ENCODE measurements at places on chromosomes 2 and 18. TPM values are rescaled to one million over a fixed set of nuclear protein-coding genes. Genes with fewer than 3 reads are reported as not detected.

RIT2 gene
- total RNA-seq = 5.1 TPM

RAX gene
- total RNA-seq = not detected

AMMECR1L gene
- 11.8 TPM for total RNA-seq

CLEC4F gene
- total RNA-seq = not detected

ATL2 gene
- total RNA-seq = 68.0 TPM

DNA sequence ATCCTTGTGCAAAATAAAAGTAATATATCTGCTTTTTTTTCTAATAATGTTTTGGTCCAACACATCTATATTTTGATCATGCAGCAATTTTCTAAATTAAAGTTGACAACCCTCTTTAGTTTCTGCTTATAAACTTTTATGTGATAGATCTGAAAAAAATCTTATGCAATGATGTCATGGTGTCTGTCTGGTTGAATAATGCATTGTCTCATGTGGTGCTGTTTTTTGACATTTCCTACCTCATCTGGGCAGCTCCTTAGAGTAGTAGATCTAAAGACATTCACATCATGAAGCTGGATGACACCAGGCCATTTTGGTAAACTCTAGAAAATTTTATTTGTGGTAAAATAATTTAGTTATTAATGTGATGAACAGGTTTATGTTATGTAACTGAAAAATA lies 106.8 kb upstream of the FN1 start:
- DNase-seq = no peak

DNA sequence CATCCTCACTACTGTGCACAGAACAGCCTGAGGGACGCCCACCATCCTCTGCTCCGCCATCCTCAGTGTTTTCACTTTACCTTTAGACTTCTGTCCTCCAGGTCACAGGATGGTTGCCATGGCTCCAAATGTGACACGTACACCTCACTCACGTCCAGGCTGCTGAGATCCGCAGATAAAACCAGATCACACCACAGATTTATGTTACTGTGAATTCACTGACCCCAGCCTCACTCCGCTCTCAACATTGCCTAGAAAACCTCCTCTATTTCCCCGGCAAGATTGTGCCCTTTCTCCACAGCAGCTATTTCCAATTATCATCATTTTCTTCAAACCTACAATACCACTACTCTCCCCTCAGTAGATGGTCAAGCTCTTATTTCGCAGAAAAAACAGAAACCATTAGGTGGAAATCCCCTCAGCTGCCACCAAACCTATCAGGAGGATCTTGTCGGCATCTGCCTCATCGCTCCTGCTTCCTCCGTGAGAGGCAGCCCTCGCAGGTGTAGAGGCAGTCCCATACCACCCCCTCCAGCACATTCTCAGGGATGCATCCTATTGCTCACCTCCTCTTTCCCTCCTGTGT lies 49.8 kb upstream of the SLC1A4 start:
- no peak for DNase-seq

DNA sequence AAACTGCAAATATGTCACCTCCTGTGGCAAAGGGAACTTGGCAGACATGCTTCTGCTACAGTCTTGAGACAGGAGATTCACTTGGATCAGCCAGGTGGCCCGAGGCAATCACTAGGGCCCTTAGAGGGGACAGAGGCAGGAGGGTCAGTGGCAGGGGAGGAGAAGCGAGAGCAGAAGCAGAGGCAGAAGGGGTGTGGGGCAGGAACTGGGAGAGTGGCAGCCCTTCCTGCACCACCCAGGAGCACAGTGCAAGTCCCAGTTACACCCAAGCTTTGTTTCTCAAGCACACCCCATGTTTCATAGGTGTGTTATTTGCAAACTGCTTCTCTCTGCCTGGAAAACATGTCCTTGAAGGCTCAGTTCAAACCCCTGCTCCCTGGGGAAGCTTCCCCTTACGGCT lies 309.7 kb upstream of the MYT1L start:
- no peak for DNase-seq

- no peak for DNase-seq
Observed at GRCh38 chr2:174436351-174436750, 40.8 kb downstream of the SCRN3 start.

- DNase-seq = peak; percentile 23
Observed at GRCh38 chr2:44549099-44549471, 187.3 kb downstream of the CAMKMT start.
